ENCODE measurements at places on chromosomes 7 and 10. TPM values are rescaled to one million over a fixed set of nuclear protein-coding genes. Genes with fewer than 3 reads are reported as not detected.

- no peak for DNase-seq
Measured at GRCh38 chr10:47107007-47107747, 192.8 kb upstream of the GDF10 start.

DNA sequence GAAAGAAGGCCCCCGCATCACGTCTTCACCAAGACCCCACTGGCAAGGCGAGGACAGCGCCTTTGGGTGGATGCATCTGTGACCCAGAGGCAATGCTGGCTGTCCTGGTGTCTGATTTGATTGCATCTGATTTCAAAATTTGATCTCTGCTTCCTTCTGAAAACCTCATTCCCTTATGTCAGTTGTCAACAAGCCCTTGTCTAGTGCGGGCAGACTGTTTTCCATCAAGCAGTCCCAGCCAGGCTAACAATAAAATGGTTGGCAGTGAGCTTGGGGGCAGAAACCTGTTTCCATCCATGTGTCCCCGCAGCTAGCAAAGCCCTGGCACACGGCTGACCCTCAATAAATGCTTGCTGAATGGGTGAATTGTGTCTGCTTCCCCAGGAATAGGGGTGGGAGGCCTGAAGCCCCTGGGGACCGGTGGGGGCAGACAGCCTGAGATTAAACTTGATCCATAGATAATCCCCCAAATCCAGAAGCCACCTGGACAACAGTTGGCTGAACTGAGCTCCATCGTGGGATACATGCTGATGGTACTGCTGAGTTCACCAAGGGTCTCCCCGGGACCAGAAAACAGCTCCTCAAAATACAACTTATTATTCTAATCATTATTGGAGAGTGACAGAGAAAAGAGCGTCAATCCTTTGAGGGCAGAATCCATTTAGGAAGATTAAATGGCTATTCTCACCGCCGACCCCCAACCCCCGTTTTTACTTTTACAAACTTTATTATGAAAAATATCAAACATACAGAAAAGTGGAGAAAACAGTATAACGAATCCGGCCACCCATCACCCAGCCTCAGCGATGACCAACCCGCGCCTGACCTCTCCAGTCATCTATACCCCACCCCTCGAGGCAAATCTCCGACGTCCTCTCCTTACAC, 912 bp upstream of the DUSP5 start:
- DNase-seq: no peak

DNA sequence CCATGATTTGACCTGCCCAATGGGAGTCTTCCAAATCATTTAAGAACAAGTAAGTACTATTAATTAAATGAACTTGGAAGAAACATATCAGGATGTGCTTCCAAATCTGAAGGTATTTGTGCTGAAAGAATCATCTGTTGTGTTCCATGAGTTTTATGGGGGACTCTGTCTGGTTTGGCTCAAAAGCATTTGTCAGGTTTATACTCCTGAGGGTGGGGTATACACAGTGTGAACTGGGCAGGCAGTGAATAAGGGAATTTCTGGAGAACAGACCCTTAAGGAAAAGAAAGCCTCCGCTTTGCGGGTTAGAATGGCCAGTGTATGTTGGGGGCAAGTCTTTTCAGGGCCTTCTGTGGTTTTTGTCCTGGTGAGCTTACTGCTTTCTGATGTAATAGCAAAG, 29.9 kb downstream of the TCF7L2 start:
- DNase-seq: no peak

GRCh38 chr7:155785536-155785935, 26.7 kb downstream of the SHH start:
- no peak for DNase-seq

Gene CPN1
- total RNA-seq: not detected

Measured in Right ventricle myocardium inferior (tissue), 1 donor.